ENCODE measurements at places on chromosomes 5 and 9. TPM values are rescaled to one million over a fixed set of nuclear protein-coding genes. Genes with fewer than 3 reads are reported as not detected.

Gene CARTPT
- total RNA-seq: not detected

Gene CXCL14
- total RNA-seq: 0.34 TPM

Gene MIGA2
- 26.9 TPM for total RNA-seq

Gene IPPK
- total RNA-seq: 62.1 TPM

Gene NAIP
- 0.78 TPM for total RNA-seq

Gene TNFSF15
- 2.8 TPM for total RNA-seq

Gene PCDHGA5
- 0.64 TPM for total RNA-seq

Gene NUTM2F
- total RNA-seq: not detected

Gene EXOSC3
- 27.0 TPM for total RNA-seq

Gene AQP7
- 0.07 TPM for total RNA-seq

Gene SERF1B
- 17.8 TPM for total RNA-seq

Gene FAT2
- 33.5 TPM for total RNA-seq

Gene ADAMTS6
- 12.2 TPM for total RNA-seq

Gene ISCA1
- 23.9 TPM for total RNA-seq

Gene ST6GALNAC4
- 42.9 TPM for total RNA-seq

Gene SPINK1
- 0.78 TPM for total RNA-seq

Gene LCN9
- total RNA-seq: not detected

Gene EPB41L4A
- 5.8 TPM for total RNA-seq

Gene RASGRF2
- total RNA-seq: 1.0 TPM

Gene ENTREP1
- 0.68 TPM for total RNA-seq

Gene FBLL1
- total RNA-seq: 3.1 TPM

Gene NXNL2
- total RNA-seq: under 0.01 TPM

Gene SOWAHA
- not detected for total RNA-seq

Gene PCDHGA7
- total RNA-seq: under 0.01 TPM

Gene PCDHA7
- total RNA-seq: 0.64 TPM

Gene DND1
- total RNA-seq: 0.36 TPM

Gene IL13
- not detected for total RNA-seq

Gene LRRC19
- total RNA-seq: not detected

Gene MCIDAS
- 0.07 TPM for total RNA-seq

Gene ZSWIM6
- 13.0 TPM for total RNA-seq

Gene SLC34A1
- total RNA-seq: 0.14 TPM

Gene FBP2
- total RNA-seq: not detected

Gene REEP5
- 33.5 TPM for total RNA-seq

Gene PTGS1
- 0.34 TPM for total RNA-seq

Gene IFNA17
- not detected for total RNA-seq

Gene SOX30
- not detected for total RNA-seq

Gene PIP5KL1
- 4.3 TPM for total RNA-seq

Gene NCS1
- total RNA-seq: 24.6 TPM

Gene REEP2
- 0.34 TPM for total RNA-seq

Gene F2RL1
- total RNA-seq: 59.1 TPM

Gene TSSK1B
- total RNA-seq: under 0.01 TPM

Gene CHSY3
- total RNA-seq: under 0.01 TPM

Gene KIAA0825
- 1.0 TPM for total RNA-seq

Gene CACNA1B
- total RNA-seq: not detected

Gene SPINK6
- not detected for total RNA-seq

Gene RFESD
- total RNA-seq: 2.4 TPM

Gene OGN
- not detected for total RNA-seq

Gene PCDHGA4
- 1.8 TPM for total RNA-seq

Gene GNA14
- total RNA-seq: not detected

Gene PCDHGC3
- 17.1 TPM for total RNA-seq

Gene CAMSAP1
- 50.8 TPM for total RNA-seq

Gene C5orf22
- total RNA-seq: 29.7 TPM

Gene OR1L8
- total RNA-seq: not detected

Gene LIFR
- 7.7 TPM for total RNA-seq

Gene GRIN1
- 1.0 TPM for total RNA-seq

Gene ANKRD18B
- total RNA-seq: 8.0 TPM
